Central memory CD8-positive, alpha-beta T cell (primary cell): ENCODE measurements at places on chromosomes 12 and 14.

DNA sequence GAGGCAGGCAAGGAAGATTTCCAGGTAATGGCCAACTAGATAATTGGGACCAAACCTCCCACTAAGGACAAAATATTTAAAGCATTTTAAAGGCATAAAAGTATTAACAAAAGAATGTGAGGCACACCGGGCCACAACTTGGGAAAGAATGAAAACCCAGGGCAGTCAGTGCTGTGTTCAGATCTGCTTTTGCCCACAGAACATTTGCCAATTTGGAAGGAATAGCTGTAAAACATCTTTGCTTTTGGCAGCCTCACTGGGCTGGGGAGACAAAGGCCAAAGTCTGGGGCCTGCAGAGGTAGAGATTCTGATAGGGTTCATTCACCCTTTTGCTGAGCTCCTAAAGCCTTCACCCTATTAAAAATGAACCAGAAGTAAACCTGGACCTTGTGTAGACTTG is 82.3 kb downstream of the SYNE3 start:
- no peak for DNase-seq

DNA sequence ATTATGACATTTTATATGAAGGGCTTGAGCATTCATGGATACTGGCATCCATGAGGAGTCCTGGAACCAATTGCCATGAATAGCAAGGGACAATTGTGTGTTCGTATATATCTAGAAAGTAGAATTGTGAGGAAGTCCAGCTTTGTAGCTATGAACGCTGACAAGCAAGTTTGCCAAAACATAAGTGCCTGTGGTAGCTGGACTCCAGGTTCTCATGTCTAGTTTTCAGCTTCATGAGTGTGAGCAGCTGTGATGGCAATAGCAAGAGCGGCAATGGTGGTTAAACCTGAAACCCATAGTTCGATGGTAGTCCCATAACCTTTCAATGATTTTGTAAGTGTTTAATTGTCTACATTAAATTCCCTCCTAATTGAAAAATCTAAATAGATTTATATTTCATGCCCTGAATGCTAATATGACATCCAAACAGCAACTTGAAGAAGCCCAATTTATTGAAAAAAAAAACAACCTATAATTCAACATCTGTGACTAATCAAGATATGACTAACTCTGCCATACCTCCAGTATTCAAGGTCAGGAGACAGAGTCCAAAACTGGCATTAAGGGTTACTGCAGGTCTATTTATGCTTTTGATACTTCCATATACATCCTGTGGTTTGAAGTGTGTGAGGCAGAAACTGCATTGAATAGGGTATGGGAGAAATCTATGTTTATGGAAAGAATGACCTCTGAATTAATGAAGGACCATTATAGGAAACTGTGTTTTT is 50.3 kb upstream of the PCED1B start:
- DNase-seq, result no peak

- DNase-seq, result no peak
Observed at GRCh38 chr12:75756111-75756510, 244.7 kb upstream of the KRR1 start.

DNA sequence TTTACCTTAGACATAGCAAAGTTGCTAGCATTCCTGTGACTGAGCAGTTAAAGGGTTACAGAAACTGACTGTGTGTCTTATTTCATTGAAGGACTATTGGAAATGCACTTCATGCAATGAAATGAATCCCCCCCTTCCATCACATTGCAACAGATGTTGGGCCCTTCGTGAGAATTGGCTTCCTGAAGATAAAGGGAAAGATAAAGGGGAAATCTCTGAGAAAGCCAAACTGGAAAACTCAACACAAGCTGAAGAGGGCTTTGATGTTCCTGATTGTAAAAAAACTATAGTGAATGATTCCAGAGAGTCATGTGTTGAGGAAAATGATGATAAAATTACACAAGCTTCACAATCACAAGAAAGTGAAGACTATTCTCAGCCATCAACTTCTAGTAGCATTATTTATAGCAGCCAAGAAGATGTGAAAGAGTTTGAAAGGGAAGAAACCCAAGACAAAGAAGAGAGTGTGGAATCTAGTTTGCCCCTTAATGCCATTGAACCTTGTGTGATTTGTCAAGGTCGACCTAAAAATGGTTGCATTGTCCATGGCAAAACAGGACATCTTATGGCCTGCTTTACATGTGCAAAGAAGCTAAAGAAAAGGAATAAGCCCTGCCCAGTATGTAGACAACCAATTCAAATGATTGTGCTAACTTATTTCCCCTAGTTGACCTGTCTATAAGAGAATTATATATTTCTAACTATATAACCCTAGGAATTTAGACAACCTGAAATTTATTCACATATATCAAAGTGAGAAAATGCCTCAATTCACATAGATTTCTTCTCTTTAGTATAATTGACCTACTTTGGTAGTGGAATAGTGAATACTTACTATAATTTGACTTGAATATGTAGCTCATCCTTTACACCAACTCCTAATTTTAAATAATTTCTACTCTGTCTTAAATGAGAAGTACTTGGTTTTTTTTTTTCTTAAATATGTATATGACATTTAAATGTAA is 31.5 kb downstream of the MDM2 start:
- DNase-seq, result no peak

- DNase-seq, result no peak
Observed at GRCh38 chr12:2959505-2960389, 550 bp downstream of the TEAD4 start.

GRCh38 chr14:62626416-62626815 is 418.8 kb downstream of the KCNH5 start:
- DNase-seq, result no peak

DNA sequence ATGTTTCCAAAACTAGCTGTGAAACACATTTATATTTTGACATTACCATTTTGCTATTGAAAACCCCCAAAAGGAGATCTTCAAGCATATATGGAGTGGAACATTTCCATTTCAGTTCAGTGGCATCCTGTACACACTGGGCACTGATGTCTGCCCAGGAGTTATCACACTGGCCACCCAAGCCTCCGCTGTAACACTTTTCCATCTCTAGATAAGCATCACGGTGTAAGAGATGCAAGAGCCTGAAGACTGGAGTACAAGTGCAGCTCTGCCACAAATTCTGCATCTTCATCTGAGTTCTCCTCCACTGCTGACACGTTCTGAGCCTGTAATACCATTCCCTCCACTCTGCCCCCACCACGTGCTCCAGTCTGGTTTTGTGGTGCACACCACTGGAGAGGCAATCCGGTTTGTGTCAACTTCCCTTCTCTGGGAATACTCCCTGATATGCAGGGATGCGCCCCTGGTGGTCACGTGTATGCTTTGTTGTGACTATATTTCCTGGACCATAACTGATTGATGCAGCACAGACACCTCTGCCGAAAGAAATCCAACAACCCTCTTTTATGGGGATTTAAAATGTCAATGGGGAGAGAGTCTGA is 12.7 kb downstream of the SPTLC2 start:
- DNase-seq, result no peak

DNA sequence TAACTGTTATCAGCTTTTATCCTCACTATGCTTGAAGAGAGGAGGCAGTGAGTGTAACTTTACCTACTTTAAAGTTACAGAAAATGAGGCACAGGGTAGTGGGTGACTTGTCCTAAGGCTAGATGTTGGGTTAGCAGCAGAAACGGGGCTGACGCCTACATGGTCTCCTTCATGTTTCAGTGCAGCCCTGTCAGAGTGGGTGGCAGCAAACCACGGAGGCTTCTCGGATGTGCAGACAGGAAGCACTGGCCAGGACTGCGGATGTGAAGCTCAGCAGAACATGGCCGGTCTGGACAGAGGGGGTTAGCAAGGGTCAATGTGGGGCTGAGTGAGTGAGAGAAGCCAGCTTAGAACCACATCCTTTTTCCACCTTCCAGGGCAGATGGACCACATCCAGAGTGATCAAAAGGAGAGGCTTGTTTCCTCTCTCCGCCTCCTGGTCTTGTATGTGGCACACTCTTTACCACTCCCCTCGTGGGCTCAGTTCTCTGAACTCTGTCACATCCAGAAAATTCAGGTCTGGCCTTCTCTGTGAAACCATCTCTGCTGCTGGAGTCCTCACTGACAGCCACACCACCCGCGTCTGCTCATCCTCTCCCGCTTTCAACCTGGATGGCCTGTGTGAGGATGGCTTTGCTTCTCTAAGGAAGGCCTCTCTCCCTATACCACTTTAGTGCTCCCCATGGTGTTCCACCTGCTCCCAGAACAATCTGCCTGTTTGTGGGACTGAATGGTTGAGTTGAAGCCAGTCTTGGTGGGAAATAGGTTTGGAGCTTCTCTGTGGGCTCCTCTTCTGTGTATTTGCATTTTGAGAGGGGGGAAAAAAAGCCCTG is 14.1 kb downstream of the SUSD6 start:
- DNase-seq, result peak; percentile 50

- DNase-seq, result no peak
Observed at GRCh38 chr12:27981874-27982273, 9.3 kb upstream of the PTHLH start.

- DNase-seq, result no peak
Observed at GRCh38 chr12:5138845-5139244, 95.2 kb downstream of the KCNA5 start.

GRCh38 chr14:53035336-53036210 is 84.7 kb upstream of the FERMT2 start:
- DNase-seq, result no peak

GRCh38 chr14:80483331-80483730 is 272.0 kb upstream of the DIO2 start:
- DNase-seq, result no peak

DNA sequence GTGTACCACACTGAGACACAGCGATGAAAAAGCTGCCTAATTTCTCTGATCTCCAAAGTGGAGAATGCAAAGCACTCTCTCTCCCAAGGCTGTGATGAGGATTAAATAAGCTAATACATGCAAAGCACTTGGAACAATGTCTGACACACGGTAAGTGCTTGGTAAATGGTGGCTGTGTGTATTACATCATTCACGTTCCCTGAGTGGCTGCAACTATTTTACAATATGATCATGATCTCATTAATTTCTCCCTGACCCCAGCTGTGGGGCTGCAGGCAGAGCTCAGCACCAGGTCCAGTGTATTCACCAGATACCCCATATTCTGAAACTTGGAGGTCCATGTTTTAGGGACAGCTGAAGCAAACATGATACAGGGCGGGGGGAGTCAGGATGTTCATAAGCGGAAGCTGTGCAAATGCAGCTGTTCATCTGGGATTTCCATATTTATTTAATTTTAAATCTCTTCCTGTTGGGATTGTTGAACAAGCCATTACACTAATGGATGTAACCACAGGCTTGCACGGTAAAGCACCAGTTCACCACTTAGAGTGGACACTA is 106.4 kb downstream of the CCDC60 start:
- no peak for DNase-seq

DNA sequence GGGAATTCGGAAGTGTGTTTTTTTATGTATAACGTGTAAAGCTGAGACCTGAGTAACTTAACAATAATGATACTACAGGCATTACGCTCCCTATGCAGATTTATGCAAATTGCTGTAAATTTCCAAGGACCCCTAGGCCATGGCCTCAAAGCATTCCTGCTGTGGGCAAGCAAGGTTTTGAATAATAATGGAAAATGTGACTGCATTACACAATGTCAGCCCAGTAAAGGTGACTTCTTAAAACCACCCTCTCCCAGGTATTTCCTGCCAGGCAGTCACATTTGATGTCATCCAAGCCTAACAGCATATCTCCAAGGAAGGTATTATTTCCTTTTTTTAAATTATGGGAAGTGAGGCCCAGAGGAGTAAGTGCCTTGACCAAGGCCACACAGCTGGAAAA is 621.0 kb downstream of the BCL11B start:
- no peak for DNase-seq

DNA sequence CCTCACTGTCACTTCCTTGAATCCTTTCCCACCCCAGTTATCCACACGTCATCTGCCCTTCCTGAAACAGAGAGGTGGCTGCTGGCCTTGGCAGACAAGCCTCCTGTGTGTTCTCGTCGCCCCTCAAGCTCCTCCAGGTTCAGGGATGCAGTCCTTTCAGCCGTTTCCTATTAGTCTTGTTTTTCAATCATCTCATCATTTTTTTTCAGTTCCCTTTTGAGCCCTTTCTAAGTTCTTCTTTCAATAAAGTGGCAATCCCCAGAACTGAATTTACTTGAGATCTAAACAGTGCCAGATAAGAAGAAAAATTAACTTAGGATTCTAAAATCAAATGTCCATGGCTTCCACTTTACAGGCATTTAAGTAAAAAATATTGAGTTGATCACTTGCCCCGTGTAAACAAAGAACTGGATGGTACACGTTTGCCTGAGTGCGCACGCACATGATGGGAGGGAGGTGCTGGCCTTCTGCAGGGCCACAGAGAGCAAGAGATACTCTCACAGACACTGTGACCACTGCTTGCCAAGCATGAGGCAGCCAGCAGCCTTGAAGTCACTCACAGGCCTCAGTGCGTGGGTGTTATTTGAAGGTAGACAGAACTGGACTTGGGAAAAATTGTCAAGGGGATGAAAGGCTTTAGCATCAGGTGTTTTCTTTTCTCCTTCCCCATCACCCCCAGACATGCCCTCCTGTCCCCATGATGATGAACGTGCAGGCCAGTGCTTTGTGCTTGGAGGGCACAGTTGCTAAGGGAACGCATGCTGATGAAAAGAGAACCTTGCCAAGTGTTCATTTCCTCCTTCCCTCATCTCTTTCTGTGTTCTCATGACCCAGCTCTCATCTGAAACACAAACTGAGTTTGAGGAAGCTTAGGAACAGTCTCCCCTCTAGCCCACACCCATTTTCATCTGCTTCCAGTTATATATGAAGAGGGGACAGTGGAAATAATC is 408.3 kb downstream of the EGLN3 start:
- DNase-seq, result no peak

- DNase-seq, result no peak
Observed at GRCh38 chr14:35999294-35999693, 173.2 kb downstream of the BRMS1L start.

DNA sequence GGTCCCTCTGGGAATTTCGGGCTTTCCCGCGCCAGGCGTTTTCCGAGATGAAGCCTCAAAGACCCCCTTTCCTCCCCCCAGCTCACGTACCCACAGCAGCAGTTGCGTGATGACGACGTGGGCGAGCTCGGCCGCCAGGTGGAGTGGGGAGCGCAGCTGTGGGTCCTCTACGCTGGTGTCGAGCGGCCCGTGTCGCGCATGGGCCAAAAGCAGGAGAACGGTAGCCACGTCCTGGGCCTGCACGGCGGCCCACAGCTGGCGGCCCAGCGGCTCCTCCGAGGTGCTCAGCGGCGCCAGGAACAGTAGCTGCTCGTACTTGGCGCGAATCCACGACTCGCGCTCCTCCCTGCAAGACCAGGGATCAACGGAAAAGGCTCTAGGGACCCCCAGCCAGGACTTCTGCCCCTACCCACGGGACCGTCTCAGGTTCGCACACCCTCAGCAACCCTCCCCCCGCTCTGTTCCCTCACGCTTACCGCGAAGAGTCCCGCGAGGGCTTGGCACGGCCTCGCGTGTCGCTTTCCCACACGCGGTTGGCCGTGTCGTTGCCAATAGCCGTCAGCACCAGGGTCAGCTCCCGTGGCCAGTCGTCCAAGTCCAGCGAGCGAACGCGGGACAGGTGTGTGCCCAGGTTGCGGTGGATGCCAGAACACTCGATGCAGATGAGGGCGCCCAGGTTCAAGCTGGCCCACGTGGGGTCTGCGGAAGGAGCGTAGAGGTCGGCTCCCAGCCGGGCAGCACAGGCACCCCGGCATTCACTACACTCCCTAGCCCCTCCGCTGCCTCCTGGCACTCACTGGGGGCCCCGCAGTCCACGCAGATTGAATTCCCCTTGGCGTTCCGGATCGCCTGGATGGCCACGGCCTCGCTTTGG is 11.4 kb downstream of the AGAP2 start:
- DNase-seq, result no peak
